SIG-M5 (cell line): ENCODE measurements at places on chromosomes 3 and 15.

GRCh38 chr3:171718493-171719185 lies 91.6 kb downstream of the PLD1 start:
- DNase-seq: no peak

DNA sequence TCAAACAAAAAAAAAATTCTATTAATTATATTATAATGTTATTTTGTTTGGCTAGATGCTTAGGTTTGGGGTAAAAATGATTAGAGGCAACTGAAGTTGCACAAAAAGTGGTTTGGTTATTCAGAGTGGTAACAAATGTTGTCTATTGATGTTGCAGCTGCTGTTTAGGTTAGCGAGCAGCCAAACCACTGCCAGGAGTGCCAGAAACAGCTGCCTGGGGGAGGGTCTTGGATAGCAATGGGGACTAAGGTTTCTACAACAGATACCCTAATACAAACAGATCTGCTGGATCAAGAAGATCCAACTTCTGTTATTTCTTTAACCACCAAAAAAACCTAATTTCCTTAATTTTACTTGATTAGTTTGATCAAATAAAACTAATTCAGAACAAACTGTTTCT lies 26.6 kb downstream of the BTLA start:
- DNase-seq: no peak

DNA sequence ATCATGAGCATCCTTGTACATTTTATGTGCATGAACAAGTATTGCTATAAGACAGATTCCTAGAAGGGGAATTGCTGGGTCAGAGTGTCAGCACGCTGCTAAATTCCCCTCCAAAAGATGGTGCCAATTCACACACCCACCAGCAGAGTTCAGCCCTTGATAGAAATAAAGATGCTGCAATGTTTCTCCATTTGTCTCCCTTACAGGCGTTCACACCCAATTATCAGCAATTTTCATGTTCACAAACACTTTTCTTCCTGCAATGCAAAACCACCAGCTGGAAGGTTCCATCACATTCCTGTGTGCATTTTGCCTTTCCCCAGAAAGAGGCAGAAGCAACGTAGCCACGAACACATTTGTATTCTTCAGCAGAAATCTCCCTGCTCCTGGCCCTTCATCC lies 3.3 kb upstream of the TAMM41 start:
- no peak for DNase-seq

- DNase-seq: no peak
These were observed 104.7 kb upstream of the VEPH1 start for GRCh38 chr3:157607826-157608405.

GRCh38 chr3:130935761-130936492 lies 42.0 kb downstream of the ATP2C1 start:
- no peak for DNase-seq

DNA sequence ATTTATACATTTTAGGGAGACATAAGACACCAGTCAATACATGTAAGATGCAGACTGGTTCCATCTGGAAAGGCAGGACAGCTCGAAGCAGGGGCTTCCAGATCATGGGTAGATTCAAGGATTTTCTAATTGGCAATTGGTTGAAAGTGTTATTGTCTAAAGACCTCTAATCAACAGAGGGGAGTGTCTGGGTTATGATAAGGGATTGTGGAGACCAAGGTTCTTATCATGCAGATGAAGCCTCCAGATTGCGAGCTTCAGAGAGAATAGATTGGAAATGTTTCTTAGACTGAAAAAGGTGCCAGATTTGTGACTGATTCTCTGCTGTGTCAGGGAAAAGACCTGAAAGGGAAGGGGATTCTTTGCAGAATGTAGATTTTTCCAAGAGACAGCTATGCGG lies 15.1 kb downstream of the TM2D3 start:
- DNase-seq: no peak

DNA sequence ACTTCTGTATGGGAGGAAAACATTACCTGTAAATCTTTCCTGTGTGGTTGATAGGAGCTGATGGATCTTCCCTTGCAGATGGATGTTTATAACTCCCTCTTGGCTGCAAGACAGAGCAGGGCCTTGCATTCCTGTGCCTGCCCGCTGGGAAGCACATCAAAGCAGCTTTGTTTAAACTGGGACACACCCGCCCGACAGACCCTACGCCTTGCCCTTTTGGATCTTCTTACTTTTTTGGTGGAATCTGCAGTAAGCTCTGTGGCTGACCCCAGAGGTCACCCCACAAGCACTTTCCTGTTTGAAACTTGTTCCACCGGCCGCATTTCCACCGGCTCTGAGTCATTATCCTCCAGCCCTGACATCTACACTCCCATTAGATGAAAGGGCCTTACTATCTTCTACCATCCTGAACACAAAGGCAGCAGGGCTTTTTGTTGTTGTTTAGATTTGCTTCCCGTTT lies 244.1 kb upstream of the STT3B start:
- no peak for DNase-seq

DNA sequence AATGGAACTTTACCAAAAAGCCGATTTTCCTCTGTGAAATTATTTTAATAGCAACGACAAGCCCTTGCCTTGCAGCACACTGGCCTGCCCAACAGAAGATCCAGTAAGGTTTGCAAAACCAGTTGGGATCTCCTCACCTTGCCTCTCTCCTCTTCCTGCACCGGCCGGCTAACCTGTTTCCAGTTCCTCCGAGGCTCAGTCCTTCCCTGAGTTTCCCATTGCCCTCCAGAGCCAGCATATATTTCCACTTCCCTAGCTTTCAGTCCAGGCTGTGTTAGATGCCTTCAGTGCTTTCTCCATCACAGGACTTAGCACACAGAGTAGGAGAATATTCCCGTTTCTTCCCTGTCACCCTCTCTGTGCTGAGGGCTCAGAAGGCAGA lies 60.3 kb downstream of the NOX5 start:
- no peak for DNase-seq

- DNase-seq: no peak
These were observed 5.4 kb upstream of the TFG start for GRCh38 chr3:100703865-100704264.

DNA sequence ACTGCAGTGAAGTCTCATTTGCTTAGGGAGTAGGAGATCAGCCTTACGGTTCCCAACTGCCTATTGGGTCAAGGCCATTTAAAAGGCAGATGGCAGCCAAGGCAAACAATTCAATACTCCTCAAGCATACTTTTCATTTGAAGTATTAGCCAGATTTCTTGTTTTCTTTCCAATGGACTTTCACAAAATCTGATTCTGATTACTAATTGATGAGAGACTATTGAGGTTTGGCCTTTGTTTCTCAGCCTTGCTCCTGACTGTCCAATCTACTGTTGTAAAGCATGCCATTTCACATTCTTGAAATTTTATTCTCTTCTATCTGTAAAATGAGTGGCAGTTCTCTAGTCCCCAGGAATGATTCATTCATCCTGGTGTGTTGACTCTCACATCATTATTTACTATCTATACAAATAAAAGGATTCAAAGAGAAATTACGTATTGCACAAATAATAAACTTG lies 166.2 kb upstream of the TGFBR2 start:
- no peak for DNase-seq

DNA sequence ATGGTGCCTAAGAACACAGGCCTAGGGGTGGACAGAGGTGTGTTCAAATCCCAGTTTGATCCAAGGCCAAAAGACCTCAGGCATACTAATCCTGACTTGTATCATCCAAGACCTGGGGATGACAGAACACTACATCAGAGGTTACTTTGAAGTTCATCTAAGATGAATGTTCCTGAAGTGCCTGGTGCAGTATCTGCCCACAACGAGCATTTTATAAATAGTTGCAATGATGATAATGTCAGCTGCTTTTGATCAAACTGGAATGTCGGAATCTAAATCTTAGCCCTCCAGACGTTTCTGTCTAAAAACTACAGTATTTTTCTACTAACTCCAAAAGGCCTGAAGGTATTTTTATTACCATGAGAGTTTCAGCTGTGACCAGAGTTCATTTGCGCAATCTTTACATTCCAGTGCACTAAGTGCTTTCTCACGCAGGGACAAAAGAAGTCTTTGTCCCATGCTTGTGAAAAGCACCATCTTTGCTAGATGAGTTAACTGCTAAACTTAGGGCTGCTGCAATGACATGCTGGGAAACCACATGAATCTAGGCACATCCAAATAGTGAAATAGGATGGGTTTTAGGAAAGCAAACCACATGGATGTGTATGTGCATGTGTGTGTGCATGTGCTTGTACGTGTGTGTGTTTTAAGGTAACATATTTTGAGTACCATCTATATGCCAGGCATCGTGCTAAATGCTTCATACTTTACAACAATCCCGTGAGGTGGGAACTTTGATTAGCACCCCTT lies 18.1 kb downstream of the ANXA2 start:
- DNase-seq: no peak

GRCh38 chr3:192875971-192876565 lies 41.6 kb downstream of the MB21D2 start:
- no peak for DNase-seq

DNA sequence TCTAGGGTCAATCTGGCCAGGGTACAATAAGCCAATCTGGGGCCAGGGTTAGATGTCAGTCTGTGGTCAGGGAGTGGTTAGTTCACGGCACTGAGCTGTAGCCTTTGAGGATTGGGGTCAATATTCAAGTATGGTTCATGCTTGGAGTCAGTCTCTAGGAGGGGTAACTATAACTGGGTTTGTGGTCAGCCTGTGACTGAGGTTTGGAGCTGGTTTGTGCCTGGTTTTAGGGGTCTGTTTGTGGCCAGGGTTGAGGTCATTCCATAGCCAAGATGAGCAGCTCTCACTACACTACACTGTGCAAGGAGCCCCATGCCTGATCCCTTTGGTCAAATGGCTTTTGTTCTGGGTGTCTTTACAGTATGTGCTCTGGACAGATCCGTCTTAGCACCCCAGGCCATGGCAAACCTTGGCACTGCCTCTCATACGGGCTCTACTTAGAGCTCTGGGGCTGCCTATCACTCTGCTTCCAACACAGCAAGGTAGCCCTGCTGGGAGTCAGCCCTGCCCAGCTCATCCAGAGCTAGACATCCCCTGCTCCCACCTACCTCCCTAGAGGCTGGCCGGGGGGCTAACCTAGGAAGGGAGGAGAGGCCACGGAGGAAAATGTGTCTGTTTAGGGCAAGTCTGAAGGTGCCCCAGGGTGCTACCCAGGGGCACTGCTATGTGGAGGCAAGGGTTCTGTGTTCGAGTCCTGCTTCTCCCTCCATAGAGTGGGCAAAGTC lies 63.3 kb upstream of the CORO2B start:
- no peak for DNase-seq

- DNase-seq: no peak
These were observed 32.1 kb upstream of the LIPC start for GRCh38 chr15:58399739-58400138.

DNA sequence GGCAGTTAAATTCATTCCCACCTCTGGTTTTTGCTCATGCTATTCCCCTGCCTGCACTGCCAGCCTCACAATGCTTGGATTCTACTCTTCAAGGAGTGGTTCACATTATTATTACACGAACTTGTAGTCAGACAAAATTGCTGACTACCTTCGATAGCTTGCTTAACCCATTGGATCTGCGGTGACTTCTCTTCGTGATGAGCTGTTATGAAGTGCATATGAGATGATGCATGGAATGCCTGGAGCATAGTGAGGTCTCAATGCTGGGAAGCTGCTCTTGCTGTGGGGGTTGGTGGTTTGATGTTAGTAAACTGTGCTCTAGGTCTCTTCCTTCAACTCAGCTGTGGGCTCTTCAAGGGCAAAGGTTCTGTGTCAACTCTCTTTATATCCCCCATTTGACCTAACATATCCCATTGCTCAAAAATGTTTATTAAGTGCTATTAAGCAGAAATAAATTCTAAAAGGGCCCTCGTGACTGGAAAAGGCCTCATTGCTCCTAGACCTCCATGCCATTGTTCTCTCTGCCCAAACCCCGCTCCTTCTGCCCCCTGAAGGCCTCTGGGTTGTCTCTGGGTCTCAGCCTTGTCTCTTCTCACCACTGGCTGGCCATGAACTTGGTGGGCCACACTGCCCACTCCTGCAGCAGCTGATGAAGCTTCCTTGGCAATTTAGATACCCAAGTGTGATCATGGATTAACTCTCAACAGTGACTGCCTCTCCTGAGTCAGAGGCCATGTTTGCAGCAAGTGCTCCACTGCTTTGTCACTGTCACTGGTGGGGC lies 4.5 kb upstream of the SLCO2A1 start:
- no peak for DNase-seq

DNA sequence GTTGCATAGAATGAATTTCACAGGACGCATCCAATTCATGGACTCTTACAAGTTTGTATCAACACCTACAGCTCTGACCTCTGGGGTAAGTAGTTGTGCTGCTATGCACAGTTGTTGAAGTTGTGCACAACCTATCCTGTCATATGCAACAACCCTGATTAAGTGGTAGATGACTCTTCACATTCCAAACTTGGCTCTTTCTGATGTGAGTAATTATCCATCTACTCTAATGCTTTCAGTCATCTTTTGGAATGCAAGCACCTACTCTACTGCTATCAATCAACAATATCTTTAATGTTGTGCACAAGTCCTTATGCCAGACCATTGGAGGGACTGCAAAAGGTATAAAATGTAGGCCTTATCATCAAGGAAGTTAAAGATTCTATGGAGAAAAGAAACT lies 921.4 kb downstream of the MCTP2 start:
- DNase-seq: no peak

GRCh38 chr3:64158334-64158733 lies 66.9 kb downstream of the PRICKLE2 start:
- no peak for DNase-seq

DNA sequence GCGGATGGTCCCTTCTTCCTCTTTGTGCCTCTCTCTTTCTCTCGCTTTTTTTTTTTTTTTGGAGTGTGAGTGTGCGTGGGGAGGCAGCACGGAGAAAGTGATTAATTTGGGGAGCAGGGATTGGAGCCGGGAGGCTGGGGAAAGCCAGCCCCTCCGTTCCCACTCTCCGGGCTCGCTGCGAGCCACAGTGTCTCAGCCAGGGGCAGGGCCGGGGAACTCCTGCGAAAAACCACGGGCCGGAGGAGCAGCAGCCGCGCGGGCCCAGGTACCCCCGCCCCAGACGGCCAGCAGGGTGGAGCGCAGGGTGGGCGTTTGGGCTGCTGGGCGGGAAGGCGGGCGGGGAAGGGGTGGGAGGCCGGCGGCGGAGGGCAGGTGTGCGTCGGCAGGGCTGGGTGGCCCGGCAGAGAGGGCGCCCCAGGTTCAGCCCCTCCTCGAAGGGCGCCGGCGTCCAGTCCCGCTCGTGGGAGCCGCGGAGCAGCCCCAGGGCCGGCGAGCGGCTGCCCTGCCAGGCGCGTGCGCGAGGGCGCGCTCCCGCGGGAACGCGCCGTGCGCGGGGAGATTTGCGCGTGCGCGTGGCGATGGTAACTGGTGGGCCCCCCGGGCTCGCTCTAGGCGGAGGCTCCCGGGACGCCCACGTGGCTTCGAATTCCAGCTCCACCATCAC lies 1.4 kb downstream of the CHL1 start:
- no peak for DNase-seq
